Activated T-helper 17 cell treated with anti-CD3 and anti-CD28 coated beads, Interleukin-2, amount 50 U/mL, for 72 hours (primary cell): ENCODE measurements at places on chromosomes 7 and 10. TPM values are rescaled to one million over a fixed set of nuclear protein-coding genes. Genes with fewer than 3 reads are reported as not detected.

MYH16 gene
- total RNA-seq: not detected

ZNF117 gene
- 1.8 TPM for total RNA-seq

STOX1 gene
- total RNA-seq: 0.21 TPM

CYP26C1 gene
- total RNA-seq: not detected

INMT gene
- total RNA-seq: 0.21 TPM

RTKN2 gene
- 6.1 TPM for total RNA-seq

NAT16 gene
- total RNA-seq: not detected
